ENCODE measurements at places on chromosomes 2 and 18.

DNA sequence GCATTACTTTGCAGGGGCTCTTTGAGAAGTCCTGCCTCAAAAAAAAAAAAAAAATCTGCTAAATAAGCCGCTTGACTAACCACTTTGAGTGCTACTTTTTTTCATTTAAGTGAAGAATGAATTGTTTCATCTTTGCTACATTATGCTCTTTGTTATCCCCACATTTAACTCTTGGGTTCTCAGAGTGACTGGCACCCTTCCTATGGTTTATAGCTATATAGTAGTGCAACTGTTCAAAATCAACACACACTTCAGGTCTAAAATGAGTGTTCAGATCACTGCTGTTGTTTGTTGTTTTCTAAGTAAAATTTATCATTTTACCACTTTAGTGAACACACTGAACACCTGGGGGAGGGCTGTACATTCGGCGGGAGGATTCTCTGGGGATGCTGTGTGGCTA, 13.6 kb downstream of the STPG4 start:
- DNase-seq, result no peak

DNA sequence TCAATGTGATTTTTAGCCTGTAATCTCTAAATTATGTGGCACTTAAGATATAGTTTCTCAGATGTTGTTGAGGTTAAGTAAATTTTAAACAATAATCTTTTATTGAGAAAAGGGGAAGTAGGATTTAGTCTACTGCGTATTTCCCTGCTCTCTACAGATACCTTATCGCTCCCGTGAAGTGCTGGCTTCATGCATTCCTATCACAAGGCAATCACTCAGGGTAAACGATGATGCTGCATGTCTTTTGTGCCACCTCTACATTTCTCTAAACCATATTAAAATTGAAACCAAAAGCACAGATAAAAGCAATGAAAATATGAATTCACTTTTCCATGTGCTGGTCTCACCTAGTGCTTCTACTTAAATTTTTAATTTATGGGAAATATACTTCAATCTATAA, 14.4 kb upstream of the RPE start:
- no peak for DNase-seq

- DNase-seq, result peak; percentile 43
These were observed 484 bp upstream of the DARS1 start for GRCh38 chr2:135985826-135986393.

DNA sequence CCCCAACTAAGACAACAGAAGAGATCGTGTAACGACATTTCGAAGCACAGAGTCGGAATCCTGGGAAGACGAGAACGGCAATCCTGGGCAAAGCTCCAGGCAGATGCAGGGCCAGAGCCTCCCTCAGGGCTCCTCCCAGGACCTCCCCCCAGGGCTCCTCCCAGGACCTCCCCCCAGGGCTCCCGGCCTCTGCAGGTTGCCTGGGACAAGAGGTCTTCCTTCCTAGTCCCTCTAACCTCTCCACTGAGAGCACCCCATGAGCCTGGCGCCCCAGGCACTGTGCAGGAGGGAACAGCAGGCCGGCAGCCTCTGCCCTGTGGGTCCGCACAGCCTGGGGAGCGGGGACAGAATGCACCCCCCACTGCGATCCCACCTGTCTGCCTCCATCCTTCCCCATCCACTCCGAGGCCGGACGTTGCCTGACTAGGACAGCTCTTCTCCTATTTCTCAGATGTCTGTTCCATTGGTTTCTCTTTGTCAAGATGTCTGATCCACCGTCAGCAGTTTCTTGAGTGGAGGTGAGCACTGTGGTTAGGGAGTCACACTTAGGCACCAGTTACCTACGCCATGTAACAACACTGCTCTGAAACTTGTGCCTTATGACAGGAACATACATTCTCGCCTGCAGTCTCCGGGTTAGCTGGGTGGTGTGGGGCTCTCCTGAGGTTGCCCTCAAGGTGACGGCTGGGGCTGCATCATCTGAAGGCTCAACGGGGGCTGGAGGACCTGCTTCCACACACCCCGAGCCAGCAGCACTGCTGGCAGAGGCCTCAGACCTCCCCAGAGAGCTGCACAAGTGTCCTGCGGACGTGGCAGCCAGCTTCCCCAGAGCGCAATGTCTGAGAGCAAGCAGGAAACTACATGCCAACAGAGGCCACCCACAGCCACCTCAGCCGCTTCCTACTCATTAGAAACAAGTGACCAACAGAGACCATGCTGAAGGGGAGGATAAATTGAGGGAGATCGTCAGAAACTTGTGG, 28.9 kb downstream of the ADI1 start:
- no peak for DNase-seq

DNA sequence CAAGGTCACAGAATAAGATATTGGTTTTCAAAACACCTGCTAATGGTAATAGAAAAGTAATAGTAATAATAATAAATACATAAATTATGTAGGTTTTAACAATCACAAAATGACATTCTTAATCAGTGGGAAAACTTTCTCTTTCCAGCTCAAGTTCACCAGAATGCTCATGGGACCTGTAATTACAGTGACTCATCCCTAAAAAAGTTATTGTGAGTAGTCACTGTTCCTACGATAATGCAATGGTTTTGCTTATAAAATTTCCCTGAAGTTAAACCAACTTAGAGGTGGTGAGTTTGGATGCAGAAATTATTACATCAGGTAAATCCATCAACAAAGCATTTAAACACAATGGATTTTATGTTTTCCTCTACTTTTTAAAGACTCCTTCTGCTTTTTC, 502.3 kb downstream of the PID1 start:
- no peak for DNase-seq

DNA sequence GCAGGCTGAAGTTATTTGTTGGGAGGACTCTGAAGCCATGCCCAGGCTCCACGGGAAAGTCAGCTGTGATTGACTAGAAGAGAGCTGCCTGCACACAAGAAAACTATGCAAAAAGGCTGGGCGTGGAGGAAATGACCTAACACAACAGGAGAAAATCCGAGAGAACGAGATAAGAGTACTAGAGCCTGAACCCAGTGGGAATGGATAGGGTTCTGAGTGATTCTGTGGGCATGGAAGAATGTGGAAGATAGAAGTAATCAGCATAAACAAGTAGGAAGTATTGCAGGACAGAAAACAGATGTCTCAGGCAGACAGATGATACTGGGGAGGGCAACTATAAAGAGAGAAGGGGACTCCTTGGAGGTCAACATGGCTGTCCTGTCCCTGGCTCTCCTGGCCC, 12.1 kb upstream of the COPS8 start:
- no peak for DNase-seq

- no peak for DNase-seq
These were observed 174.5 kb upstream of the ZEB2 start for GRCh38 chr2:144694456-144694855.

DNA sequence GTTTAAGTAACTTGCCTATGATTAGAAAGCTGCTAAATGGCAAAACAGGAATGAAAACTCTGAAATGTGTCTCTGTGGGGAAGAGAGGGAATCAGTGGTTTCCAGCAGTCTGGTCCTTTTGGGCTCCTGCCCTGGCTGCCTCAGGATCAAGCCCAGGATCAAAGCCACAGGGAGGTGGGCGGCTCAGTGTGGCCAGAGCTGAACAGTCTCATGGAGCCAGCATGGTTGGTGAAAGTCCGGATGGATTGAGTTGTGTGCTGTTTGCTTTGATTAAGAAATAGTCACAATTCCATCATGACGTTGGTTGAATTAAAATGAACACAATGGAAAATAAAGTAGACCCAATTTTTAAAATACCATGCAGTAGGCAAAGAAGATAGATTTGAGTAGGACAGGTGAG, 344.2 kb downstream of the LPIN1 start:
- no peak for DNase-seq

- no peak for DNase-seq
These were observed 237.8 kb upstream of the THSD7B start for GRCh38 chr2:136527560-136527959.

DNA sequence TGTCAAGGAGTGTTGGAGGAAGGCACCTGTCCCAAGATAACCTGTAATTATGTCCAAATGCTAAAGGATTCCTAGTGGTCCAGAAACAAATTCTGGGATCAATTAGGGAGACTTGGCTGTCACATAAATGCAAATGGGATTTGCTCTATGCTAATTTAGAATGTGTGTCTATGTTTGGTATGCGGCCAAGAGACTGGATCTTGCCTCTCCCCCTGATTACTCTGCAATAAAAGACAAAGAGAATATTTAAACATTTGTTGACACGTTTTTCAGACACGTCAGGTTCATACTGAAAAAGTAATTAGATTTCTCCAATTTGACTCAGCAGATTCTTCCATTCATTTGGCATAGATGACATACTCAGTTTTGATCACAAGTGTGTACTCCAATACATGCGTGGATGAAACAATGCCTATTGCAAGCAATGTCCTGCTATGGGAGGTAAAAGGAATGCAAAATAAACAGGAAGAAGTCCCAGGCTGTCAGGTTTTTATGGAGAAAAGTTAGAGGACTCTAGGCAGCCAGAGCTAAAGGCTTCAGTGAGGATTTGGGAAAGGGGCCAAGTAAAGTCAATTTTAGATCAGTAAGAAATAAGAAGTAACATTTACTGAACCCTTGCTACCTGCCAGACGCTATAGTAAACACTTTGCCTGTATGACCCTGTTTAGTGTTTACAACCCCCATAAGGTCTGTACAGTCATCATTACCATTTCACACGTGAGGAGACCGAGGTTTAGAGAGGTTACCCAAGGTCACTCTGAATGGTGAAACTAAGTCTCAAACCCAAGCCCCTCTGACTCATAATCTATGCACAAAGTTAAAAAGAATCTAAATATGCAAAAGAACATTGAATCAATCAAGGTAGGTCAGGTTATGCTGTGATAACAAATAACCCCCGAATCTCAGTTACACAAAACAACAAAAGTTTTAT, 7.8 kb downstream of the ANTXR1 start:
- DNase-seq, result no peak

DNA sequence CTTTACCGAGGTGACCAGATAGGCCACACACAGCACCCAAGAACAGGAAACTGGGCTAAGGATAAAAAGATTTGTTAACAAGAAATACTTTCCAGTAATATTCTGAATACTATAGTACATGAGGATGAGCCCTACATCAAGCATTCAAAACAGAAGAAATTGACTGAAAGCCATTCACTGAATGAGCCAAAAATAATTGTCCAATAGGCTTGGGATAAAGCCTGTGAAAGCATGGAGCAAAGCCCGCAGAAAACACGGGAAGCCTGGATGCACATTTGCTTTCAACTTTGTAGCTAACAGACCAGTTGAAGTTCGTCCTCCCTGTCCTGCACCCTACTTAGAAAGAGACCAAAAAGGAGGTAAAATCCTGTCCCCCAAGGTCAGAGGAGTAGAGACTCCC, 56.3 kb downstream of the DIPK1C start:
- DNase-seq, result no peak

GRCh38 chr2:46327627-46328026, 30.4 kb downstream of the EPAS1 start:
- DNase-seq, result no peak

- no peak for DNase-seq
These were observed 102.9 kb downstream of the TANC1 start for GRCh38 chr2:159071190-159071915.

GRCh38 chr2:124079045-124079444, 54.0 kb downstream of the CNTNAP5 start:
- no peak for DNase-seq

DNA sequence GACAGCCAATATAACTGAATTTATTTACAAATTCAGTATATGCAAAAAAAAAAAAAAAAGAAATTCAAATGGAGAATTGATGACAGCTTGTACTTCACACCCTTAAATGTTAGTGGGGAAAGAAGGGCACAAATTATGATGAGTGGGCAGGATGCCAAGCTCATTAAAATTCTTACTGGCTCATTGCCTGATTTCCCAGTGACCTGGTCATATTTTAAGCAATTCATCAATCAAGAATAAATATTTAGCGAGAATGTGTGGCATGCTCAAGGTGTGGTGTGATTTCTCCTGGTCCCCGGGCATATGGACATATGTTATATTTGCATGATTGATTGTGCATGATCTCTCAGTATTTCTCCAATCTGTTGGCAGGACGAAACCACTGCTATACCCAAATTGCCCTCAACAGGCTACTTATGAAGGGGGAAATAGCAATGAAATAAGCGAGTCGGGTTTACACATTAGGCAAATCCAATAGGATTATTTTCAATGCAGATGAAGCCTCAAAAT, 883.0 kb downstream of the LRRTM4 start:
- no peak for DNase-seq

DNA sequence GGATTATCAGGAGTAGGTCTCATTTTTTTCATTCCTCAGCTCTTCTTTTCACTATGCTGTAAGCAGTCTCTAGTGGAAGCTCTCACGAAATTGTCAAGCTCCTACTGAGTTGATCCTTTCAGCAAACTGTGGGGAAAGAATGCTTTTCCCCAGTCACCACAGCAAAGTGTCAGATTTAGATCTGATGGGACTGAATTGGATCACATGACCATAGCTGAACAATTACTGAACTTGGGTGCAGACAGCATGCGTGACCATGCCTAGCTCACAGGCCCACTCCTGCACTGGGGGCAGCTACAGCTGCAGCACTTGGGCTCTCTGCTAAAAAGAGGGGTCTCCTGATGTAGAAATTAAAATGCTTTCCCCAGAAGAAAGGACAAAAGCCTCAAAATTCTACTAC, 3.1 kb downstream of the ARHGAP15 start:
- no peak for DNase-seq

- DNase-seq, result no peak
These were observed 17.8 kb upstream of the RBBP8 start for GRCh38 chr18:22915337-22915736.

DNA sequence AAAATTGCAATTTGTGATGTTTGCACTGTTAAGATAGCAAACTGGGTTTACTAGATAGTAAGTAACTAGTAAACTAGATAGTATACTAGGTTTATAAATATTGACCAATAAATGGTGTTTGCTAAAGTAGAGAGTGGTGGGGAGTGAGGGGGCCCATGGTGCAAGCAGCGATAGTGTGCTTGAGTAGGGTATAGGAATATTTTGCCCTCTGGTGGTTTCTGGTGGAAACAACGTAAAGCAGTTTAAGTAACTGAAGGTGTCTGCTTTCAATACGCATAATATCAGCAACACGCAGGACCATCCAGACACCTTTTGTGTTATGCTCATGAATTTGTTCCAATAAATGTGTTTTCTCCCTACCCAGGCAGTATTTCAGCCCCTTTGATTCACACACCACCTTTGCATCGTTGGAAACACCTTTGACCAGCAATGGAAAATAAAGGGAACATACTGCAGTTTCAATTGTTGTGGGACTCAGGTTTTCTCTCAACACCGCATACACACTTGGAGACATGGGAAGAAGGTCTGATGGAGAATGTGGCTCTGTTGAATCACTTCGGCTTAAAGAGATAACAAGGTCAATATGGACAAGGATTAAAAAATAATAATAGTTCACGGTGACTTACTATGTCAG, 16.7 kb upstream of the STAT1 start:
- no peak for DNase-seq

Measured in activated T-helper 1 cell treated with Interleukin-2 at 50 U/mL for 16 hours (primary cell).